ENCODE measurements at places on chromosomes 2 and 18. TPM values are rescaled to one million over a fixed set of nuclear protein-coding genes. Genes with fewer than 3 reads are reported as not detected.
A peak's percentile ranks its signal among the peaks of the same experiment; 100 is the strongest.

Gene FAHD2A
- polyA plus RNA-seq = 30.1 TPM

- peak; percentile 99 for DNase-seq
These were observed 54.0 kb downstream of the GATA6 start for GRCh38 chr18:22223254-22223964.

DNA sequence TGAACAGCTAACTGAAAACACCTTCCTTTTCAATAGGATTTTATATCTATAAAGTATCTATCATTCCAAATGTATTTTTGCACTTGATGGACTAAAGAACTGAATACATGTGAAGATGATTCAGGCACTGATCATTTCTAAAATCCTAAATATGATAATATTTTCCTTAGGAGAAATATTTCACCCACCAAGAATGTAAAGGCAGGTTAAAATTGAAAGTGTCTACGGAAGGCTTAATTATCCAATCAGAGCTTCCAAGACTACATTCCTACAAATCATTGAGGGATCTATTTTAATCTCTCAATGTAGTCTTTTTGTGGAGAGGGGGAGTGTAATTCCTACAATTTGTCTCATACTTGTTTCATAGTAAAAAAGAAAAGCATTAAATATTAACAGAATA is 3.6 kb downstream of the GALNT3 start:
- no peak for DNase-seq

DNA sequence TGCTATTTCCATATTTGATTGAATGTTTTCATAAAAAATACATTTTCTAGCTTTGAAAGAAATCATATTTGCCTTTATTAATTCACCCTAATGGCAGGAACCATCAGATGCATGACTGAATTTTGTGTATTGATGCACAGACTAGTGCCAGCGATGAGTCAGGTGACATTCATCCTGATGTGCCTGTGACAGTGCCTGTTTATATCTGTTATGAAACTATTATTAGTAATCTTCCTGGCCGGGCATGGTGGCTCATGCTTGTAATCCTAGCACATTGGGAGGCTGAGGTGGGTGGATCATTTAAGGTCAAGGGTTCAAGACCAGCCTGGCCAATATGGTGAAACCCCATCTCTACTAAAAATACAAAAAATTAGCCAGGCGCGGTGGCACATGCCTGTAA is 170.0 kb downstream of the TSN start:
- DNase-seq = peak; percentile 5

Gene GAL3ST2
- not detected for polyA plus RNA-seq

Gene EIF4E2
- polyA plus RNA-seq = 68.9 TPM

- DNase-seq = no peak
These were observed 21.7 kb downstream of the RBMS1 start for GRCh38 chr2:160471950-160472349.

Gene IL1RL2
- 1.1 TPM for polyA plus RNA-seq

Gene SLC19A3
- 0.08 TPM for polyA plus RNA-seq

Gene SERPINB12
- not detected for polyA plus RNA-seq

Gene ABCG8
- polyA plus RNA-seq = not detected

DNA sequence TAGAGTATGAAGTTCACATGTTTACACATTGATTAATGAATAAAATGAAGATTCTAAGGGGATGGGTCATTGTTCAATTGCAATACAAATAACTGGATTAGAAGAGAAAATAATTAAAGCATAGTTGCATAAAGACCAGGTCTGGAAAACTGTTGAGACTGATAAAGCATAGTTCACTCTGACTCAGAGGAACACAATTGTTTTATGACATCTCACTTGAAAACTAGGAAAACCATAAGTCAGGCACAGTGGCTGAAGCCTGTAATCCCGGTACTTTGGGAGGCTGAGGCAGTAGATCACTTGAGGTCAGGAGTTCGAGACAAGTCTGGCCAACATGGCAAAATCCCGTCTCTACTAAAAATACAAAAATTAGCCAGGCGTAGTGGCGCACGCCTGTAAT is 46.7 kb downstream of the PLA2R1 start:
- no peak for DNase-seq

Gene UGT1A5
- not detected for polyA plus RNA-seq

DNA sequence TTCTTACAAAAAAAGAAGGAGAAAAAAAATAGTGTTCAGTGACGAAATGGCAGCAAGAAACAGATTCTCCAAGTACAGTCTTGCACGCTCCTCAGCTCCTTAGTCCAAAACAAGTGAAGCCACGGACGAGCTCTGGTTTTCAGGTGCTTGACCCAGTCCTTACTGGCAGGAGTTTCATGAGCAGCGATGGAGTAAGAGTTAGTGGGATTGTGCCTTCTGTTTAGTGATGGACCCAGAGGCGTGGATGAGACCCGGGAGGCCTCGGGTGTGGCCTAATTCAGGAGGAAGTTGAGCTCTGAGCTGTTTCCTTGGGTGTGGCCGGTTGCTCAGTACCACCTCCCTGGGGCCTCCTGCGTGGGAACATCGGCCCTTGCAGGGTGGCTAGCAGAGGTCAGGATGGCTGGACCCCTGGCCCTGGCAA is 52.0 kb downstream of the KIF5C start:
- no peak for DNase-seq

GRCh38 chr2:198518935-198519334 is 714.5 kb downstream of the PLCL1 start:
- DNase-seq = no peak

Gene PSD4
- polyA plus RNA-seq = 12.8 TPM

DNA sequence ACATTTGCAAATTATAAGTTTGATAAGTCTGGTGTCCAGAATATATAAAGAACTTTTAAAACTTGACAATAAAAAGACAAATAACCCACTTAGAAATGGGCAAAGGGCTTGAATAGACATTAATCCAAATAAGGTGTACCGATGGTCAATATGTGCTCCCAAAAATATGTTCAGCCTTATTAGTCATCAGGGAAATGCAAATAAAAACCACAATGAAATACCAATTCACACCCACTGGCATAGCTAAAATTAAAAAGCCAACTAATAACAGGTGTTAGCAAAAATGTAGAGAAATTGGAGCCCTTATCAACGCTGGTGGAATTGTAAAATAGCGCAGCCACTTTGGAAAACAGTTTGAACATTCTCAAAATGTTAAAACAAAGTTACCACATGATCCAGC is 79.0 kb upstream of the SCG2 start:
- no peak for DNase-seq

Gene TCF23
- not detected for polyA plus RNA-seq

DNA sequence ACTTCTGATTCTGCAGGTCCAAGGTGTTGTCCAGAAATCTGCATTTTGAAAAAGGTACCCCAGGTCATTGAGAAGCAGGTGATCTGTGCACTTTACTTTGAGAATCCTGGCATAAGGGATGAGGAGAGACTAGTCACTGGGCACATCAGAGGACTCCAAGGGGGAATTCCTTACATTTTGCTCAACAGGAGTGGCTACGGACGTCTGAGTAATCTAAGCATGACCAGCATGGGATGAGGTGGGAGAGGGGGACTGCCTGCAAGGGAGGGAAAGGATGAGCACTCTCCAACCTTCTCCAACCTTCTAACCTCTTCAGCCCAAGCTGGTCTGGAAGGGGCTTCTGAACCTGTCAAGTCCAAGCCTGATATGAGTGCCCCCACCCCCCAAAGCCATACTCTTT is 55.5 kb downstream of the MARCHF4 start:
- DNase-seq = peak; percentile 70

- no peak for DNase-seq
These were observed 64.8 kb downstream of the NCAPH start for GRCh38 chr2:96400049-96401000.

DNA sequence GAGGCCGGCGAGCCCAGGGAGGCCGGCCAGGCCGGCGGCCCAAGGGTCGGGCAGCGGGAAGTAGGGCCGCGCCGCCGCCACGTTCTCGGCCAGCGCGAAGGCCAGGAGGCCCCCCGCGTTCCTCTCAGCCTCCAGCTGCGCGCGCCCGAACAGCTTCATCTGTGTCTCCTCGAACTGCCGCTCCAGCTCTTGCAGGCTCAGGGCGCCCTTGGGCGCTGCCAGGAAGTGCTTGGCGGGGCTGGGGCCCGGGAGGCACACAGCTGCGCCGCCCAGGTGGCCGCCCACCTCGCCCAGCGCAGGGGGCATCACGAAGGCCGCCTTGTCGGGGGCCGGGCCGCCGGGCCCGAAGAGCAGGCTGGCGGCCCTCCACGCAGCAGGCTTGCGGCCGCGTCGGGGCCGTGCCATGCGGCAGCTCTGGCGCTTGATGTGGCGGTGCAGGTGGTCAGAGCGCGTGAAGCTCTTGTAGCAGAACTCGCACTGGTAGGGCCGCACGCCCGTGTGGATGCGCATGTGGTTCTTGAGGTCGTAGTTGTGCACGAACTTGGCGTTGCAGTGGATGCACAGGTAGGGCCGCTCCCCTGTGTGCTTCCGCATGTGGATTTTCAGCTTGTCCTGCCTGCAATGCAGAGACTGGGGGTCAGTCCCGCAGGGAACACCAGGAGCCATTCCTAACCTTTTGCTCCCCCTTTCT is 99.0 kb upstream of the SMAD2 start:
- no peak for DNase-seq

GRCh38 chr2:74179063-74179865 is 585 bp upstream of the MOB1A start:
- DNase-seq = no peak

- DNase-seq = no peak
These were observed 124.8 kb downstream of the GALR1 start for GRCh38 chr18:77374446-77374805.

Gene DSG1
- 0.07 TPM for polyA plus RNA-seq

- DNase-seq = no peak
These were observed 46.2 kb downstream of the TWSG1 start for GRCh38 chr18:9380621-9381395.

Measured in mammary epithelial cell (primary cell).